ENCODE measurements at places on chromosomes 12 and 14.

DNA sequence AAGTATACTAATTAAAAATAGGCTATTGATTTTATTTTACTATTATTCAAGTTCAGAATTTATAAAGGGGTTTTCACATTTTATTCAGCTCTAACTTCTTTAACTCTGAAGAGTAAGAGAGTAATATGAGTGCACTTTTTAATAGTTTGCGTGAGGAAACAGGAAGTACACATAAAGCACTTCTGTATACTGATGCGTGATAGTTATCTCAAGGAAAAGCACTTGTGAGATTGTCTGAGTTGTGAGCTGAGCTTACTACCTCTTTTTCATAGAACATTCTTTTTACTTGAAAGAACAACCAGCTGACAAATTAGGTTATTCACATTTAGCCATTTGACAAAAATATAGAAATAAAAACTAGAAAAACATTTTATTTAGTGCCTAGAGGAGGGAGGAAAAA is 1.9 kb downstream of the RAD51AP1 start:
- no peak for DNase-seq

DNA sequence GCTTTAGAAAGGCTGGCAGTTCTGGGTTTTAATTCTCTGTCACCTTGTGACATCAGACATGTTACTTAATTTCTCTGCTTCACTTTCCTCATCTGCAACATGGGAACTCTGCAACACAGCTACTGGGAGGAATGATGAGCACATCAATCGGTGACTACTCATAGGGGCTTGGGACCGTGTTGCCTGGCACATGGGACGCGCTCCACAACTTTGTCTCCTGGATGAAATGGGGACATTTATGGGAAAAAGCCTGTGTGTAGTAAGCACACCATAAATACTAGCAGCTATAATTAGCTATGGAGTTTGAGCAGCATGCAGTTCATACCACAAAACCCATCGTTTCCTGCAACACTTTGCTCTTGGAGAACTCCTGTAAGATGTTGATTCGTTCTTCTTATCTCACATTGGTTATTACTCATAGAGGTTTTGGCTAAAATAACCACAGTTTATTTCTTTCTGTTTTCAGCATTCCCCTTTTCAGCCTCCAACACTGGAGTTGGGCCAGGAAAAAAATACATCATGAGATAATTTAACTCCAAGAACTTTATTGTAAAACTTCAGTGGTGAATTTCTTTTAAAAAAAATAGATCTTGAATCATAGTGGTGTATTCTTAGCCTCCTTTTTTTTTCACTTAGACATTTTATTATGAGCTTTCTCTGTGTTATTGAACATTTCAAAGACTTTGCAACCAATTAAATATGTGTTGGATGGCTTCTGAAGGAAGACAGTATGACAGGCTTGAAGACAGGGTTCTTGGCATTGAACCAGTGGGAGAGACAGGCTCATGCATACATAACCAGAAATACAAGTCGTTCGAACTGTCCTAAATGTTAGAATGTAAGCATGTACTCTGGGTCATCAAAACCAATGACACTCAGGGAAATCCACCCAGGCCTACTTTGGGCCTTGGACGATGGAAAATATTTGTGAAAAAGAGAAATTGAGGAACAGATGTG is 72.7 kb downstream of the RIN3 start:
- no peak for DNase-seq

- DNase-seq: no peak
These were observed 836.6 kb downstream of the SLC6A15 start for GRCh38 chr12:84075991-84076390.

DNA sequence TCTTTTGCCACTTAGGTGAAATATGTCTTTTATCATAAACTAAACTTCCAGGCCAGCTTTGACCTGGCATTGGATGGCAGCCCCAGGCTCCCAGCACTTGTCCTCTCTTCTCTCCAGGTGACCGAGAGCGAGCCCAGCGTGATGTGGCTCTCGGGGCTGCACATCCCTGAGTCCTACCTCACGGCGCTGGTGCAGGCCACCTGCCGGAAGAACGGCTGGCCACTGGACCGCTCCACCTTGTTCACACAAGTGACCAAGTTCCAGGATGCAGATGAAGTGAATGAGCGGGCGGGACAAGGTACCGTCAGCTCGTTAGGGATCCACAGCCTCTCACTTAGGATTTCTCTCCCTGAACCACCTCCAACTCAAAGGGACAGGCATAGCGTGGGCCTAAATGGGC is 39.4 kb downstream of the CCDC92 start:
- DNase-seq: no peak

DNA sequence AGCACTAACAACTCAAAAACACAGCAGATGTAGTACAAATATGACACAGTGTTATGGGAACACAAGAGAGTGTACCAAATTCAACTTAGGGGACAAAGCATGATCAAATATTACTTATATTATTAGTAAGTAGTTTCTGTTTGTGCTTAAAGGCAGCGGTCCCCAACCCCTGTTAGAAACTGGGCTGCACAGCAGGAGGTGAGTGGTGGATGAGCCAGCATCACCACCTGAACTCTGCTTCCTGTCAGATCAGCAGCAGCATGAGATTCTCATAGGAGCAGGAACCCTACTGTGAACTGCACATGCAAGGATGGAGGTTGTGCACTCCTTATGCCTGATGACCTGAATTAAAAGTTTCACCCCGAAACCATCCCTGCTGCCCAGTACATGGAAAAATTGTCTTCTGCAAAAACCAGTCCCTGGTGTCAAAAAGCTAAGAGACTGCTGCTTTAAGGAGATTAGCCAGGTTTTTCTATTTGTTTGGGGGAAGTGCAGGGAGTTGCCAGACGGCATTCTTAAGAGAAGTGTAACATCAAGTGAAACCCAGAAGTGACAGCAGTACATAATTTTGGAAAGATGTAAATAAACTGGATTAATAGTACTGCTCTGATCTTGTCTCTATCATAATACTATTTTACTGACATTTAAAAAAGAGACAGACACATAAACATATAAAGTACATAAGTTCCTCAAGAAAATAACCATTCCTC is 26.7 kb downstream of the GTF2A1 start:
- DNase-seq: no peak

DNA sequence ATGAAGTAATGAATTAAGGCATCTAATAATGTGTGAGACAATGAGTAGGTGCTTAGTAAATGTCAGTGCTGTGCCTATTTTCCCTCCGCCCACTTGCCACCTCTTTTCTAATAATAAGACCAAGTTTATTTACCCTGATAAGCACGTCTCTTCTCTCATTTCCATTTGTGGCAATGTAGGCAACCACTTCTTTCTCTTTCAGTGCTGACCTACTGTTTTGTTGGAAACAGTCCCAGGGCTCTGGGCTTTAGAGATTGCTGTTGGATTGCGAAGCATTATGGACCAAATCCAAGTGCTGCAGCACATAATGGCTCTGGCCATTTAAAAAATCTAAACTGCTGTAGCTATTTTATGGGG is 141.3 kb upstream of the PLEKHG7 start:
- no peak for DNase-seq

DNA sequence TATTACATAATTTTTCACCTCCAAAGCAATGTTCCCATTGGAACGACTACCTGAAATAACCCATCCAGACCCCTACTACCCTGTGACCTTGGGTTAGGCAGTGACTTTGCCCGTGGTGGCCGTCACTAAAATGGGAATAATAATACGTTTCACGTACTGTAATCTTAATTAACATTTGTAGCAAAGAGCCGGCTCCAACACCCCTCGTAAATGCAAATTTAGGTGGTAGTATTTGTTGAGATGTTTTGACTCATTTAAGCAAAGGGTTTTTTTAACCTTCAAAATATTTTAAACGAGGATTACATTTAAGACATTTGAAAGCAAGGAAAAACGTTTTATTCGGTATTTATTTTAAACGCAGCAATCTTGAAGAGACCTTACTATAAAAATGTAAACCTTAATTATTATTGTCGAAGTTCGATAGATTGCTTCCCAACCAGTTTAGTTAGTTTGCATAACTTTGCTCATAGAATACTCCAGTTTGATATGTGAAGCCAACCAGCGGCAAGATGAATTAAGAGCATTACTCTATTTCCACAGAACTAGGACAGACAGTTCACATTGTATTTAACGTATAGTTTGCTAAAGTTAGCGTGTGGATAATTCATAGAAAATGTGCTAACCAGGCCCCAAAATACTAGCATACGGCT is 1.4 kb upstream of the ARID2 start:
- no peak for DNase-seq

GRCh38 chr12:127780881-127781280 is 486.1 kb upstream of the TMEM132C start:
- no peak for DNase-seq

DNA sequence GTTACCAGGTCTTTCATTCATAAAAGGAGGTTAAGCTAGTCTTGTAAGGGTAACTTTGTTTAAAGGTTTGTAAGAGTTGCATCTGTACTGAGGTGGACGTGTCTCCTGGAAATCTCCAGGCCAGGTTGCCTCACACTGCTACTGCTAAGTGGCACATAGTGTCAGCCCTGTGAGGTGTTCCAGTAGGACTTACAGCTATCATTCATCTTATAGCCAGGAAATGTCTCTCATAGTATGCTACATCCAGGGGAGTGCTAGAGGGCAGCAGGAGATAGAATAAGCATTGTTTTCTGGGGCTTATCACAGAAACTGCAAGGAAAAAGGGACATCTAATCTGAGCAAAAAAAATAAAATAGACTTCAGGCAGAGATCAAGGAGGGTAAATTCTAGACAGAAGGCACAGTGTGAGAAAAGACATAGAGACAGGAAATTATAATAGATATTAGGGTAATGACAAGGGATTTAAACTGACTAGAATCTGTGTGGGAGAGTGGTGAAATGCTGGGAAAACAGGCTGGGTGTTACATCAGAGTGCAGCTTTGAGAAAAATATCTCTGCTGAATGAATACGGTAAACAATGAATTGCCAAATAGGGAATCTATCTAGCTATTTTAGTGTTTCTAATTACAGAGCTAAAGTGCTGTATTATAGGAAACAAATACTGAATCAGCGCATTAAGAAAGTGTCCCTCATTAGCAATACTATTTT is 205.1 kb upstream of the ABCD2 start:
- DNase-seq: no peak

DNA sequence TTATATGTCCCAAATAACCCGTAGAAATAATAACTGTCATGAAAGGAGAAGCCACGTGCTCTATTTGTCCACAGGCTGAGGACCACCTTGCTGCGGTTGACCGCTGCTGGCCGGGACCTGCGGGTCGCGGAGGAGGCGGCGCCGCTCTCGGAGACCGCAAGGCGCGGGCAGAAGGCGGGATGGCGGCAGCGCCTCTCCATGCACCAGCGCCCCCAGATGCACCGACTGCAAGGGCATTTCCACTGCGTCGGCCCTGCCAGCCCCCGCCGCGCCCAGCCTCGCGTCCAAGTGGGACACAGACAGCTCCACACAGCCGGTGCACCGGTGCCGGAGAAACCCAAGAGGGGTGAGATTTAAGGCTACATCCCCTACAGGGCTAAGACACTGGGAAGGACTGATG is 21.0 kb downstream of the RPGRIP1 start:
- no peak for DNase-seq

DNA sequence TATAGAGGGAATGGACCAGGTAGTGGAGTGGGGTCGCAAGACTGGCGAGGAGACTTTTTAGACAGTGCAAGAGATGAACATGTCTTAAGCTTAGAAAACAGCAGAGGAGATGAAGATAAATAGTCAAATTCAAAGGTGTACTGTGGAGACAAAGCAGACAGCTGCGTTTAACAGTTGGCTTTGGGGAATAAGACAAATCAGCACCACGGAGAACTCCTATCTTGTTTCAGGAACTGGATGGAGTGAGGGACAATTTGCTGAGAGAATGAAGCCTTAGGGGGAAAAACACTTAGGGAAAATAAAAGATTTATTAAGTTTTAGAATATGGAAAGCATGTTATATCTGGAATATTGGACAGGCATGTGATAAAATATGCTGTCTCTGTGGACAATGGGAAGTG is 458.8 kb downstream of the GLT1D1 start:
- no peak for DNase-seq

- no peak for DNase-seq
These were observed 112.7 kb downstream of the SCARB1 start for GRCh38 chr12:124750787-124751471.

- no peak for DNase-seq
These were observed 16.4 kb downstream of the HNF1A start for GRCh38 chr12:120994589-120995337.

DNA sequence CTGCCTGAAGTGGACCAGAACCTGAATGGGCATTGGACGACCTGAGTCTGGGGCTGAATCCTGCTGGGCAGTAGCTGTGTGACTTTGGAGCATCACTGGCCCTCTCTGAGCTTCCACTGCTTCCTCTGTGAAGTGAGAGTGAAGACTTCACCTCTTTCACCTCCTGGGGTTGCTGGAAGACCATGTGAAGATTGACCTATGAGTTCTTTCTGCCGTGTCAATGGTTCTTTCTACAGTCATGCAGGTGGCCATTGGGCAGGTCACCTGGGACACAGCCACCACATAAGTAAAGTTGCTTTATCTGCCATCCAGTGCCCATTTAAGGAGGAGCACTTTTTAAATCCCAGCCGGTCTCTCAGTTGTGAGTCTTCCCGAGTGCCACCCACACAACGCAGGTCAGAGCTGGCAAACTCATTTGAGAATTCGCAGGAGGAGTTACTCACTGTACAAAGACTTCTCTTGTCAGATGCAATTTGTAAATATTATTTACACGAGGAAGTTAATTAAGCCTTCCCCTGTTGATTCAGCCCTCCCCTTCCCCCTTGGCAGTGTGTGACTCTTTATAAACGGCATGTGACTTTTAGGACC is 74.8 kb upstream of the TCL1B start:
- DNase-seq: no peak
